ENCODE measurements at places on chromosomes 6 and 20.

DNA sequence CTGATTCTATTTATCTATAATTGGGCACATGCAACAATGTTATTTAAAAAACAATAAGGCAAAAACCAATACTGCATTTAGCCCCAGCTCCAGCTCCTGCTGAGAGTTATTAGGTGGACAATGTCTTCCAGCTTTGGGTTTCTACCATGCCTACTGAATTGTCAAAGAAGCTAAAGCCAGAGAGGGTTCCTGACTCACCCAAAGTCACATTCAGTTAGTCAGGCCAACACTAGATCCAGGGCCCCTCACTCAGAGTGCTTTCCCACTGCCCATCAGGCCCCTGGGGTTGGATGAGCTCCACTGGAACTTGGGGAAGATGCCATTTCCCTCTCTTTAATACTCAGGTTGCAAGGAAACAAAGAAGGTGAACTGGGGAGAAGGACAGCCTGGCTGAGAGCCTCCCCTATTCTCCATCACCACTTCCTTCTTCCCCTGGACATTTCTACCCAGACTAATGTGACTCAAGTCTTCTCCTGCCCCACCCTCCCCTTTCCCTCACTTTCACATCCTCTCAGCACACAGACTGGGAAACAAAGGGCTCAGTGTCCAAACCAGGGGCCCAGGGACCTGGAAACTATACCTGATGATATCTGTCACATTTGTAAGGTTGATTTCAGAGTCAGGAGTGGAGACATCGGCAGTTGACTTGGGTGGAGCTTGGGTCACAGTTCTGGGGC is 6.0 kb downstream of the TREM1 start:
- no peak for DNase-seq

GRCh38 chr20:57420571-57421252 is 29.5 kb downstream of the RBM38 start:
- no peak for DNase-seq

GRCh38 chr6:140845701-140846100 is 1287.0 kb upstream of the GJE1 start:
- no peak for DNase-seq

- no peak for DNase-seq
These were observed 207.8 kb upstream of the KCNG1 start for GRCh38 chr20:51230727-51231126.

GRCh38 chr6:168225471-168225911 is 94.1 kb downstream of the DACT2 start:
- DNase-seq = no peak

- DNase-seq = no peak
These were observed 91.1 kb downstream of the ASXL1 start for GRCh38 chr20:32449057-32449889.

DNA sequence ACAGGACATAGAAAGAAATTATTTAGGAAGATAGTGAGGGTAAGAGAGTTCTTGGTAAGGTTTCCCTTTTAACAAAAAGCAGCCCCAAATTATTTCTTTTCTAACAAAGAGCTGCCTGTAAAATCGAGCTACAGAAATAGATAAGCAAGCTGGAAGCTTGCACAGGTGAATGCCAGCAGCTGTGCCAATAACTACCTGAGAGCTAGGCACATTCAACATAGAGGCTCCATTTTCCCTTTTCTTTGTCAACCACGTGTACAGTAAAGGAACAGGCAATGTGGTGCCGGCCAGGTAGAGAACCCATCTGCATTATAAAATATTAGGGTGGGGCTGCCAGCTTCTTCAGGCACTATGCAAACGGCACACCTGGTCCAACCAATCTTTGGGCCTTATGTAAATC is 341.6 kb upstream of the JAG1 start:
- no peak for DNase-seq

- no peak for DNase-seq
These were observed 17.7 kb upstream of the BCLAF1 start for GRCh38 chr6:136307351-136307750.

GRCh38 chr6:102038964-102039363 is 645.5 kb downstream of the GRIK2 start:
- DNase-seq = no peak

DNA sequence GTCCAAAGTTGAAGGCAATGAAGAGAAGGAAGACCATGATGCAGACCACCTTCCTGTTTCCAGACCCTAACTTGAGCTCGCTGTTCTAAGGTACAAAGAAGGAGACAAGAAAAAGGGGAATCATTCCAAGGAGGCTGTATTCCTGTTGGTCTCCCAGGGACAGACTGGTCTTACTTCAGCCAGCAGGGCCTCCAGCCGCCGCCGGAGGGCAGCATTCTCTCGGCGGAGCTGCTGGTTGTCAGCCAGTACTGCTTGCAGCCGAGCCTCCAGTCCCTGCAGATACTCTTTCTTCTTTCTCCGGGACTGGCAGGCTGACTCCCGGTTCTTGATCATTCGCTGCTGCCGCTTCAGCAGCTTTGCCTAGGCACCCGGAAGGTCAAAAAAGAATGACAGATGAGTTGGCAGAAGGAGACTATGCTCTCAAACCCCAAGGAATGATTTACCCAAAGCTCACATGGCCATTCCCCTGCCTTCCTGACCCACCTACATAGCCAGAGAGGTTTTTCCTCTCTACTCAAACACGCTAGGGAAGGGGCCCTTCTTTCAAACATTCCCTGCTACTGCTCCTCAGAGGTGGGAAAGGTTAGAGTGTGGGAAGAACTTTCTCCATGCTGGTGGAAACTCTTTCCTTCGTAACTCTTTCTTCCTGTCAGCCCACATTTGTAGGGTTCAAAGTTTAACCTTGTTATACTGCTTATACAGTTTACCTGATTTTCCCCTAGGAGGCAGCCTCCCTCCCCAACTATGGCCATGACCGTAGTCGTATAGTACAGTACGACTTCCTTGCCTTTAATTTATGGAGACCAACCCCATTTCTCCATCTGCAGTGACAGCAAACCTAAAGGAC is 9.0 kb downstream of the ATF6B start:
- peak; percentile 84 for DNase-seq

DNA sequence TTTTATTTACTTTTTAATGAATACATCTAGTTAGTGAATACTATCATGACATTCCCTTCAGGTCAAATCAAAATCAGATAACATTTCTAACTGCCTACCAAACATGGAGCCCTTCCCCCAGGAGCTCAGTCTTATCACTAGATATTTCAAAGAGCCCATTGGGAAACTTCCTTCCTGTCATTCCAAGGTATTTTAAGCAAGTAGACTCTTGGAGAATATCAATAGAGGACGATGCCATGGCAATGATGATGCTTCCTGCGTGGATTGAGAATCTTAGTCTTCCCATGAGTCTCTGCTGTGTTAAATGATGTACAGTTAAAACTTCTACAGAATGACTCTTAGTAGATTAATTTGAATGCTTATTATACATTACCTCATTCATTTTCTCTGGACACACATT is 384.9 kb downstream of the CENPW start:
- DNase-seq = no peak

- DNase-seq = no peak
These were observed 150.2 kb upstream of the MAN1A1 start for GRCh38 chr6:119499797-119500196.

- peak; percentile 61 for DNase-seq
These were observed 5.5 kb downstream of the CASP8AP2 start for GRCh38 chr6:89834884-89835792.

- no peak for DNase-seq
These were observed 160.9 kb downstream of the DTNBP1 start for GRCh38 chr6:15501826-15502445.

DNA sequence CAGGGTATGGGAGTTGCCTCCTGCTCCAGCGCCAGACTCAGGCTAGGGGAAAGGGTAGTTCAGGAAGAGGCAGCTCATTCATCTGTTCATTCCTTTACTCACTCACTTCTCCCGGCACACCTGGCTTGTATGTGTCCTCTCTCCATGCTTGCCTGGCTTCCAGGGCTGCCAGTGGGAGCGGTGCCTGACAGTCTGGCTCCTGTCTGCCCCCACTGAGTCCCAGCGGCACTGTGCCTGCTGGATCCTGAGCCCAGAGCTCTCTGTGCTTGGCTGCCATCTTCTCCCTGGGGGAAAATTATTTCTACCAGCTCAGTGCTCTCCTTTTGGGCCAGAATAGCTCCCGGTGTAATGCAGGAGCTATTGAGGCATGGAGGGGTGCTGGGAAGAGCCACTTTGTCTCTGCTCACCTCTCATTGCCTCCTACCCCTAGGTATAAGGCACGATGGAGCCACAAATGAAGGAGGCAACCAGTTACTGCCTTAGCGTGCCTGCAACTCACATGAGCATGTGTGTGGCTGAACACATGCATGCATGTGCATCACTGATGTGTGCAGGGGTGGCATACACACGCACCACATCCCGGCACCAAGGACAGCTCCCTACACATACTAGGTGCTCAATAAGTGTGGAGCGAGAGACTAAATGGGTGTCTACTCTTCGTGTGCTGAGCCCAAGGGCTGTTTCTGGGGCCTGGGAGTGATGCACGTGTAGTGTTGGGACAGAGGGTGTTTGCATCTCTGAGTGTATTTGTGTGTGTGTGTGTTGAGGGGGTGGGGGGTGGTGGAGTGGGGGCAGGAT is 46.6 kb downstream of the CDH22 start:
- no peak for DNase-seq

DNA sequence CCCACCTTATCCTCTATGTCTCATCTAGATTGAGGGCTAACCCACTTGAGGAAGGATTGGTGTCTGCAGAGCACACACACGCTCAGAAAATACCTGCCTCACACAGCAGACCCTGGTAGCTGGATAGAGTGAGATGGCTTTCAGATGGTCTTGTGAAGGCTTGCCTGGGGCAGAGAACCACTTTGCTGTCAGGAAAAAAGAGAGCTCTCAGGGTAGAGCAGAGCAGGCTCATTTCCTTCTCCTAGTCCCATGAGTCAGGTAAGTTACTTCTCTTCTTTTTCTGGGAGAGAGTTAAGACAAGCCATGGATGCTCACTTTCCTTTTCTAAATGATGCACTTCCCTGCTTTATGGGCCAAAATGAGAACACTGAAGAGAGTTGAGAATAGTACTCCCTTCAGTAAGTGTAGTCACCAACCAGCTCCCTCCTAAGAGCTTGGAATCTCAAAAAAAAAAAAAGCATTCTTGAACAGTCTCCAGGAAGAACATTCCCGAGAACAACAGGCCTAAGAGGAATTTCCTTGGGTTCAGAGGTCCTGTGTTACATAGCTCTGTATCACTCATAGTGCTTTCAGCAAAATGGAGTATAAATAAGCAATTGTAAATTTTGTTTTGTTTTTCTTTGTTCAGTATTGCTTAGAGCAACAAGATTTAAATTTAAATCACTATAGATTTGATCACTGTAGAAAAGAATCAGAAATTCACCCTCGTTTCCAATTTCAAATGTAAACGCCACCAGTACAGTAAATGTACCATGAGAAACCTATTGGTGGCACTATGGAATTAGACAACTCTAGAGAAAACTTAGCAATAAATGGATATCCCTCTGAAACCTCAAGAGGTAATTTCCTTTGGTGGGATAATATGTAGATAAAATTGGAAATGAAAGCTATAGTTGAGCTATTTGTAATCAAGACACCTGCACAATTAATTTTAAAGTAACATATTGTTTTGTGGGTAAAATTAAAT is 530.3 kb downstream of the RFPL4B start:
- DNase-seq = no peak

- DNase-seq = no peak
These were observed 142.5 kb upstream of the TCF21 start for GRCh38 chr6:133746417-133746770.

- no peak for DNase-seq
These were observed 20.2 kb upstream of the NR2E1 start for GRCh38 chr6:108145639-108146038.

DNA sequence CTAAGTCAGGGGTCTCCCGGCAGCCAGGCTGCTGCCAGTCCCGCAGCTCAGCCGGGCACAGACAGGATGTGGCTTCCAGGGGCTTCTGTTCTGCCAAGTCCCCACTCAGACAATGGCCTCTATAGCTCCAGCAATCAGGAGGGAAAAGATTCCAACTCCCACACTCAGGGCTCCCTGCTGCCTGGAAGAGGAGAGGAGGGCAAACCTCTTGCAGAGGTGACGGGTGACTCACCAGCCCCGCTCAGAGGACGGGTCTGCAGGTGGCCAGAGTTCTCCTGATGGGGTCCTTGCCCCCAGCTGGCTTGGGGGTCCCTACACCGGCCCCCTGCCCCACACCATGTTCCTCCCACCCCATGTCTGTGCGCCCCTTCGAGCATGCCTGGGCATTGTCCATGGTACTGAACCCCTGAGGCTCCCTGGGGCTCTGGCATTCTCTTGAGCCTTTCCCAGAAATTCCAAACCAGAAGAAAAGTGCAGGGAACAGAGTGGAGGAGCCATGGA is 32.6 kb downstream of the NTSR1 start:
- DNase-seq = no peak

DNA sequence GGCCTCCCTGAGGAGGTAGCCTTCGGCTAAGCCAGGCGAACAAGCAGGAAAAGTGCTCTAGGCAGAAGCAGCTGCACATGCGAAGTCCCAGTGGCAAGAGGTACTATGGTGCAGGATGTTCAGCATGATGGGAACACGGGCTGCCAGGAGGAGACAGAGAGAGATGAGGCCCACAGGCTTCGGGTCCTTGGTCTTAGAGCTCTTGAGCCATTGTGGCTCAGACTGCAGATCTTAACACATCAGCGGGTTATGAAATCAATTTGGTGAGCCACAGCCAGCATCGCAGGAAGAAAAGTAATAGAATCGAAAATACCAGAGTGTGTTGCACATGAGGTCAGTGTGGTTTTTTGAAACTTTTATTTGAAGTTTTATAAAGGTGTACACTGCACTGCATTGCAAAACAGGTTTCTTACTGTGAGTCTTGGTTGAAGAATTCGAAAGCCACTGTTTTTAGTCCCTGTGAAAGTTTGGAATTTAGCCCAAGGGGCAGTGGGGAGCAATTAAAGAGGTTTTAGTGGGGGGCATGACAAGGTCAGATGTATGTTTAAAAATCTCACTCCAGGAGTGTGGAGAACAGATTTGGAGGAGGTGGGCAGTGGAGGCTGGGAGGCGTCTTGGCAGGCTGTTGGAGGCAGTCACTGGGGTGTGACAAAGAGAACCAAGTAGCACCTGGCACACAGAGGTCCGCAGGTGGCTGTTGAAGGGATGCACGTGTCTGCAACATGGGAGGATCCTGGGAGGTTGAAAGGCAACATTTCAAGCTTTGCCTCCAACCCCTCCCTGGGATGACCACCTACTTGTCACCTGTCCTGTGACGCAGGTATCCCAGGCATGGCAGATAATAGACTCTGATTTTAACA is 69.3 kb downstream of the EYA2 start:
- no peak for DNase-seq

DNA sequence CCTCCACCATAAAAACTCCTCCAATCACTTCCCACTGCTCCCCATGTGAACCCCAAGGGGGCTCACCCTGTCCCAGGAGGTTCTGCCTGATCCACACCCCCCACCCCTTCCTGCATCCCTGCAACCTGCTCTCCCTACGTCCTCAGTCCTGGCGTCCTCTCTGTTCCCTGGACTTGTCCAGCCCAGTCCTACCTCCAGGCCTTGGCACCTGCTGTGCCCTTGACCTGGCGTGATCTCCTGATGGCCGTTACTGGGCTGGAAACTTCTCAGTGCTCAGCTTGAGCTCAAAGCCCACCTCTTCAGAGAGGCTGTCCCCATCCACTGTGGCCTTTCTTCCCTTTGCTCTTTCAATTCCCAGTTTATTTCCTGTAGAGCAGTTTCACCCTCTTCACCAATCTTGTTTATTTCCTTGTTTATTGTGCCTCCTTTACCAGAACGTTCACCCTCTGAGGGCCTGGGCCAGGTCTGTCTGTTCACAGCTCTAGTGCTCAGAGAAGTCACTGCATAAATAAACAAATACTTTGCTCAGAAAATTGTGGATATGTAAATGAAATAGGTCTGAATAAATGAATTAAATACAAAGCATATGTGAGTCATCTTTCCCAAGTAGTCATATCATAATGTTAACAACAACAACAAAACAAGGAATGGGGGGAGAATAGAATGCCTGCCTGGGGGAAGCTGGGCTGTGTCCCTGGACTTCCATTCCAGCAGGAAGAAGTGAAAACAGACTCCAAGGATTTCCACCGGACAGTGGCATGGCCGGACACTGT is 175.7 kb upstream of the SULF2 start:
- DNase-seq = no peak
